ENCODE measurements at places on chromosomes 4 and X. TPM values are rescaled to one million over a fixed set of nuclear protein-coding genes. Genes with fewer than 3 reads are reported as not detected.

Gene NCAPG
- polyA plus RNA-seq, result 27.9 TPM

Gene TRPC5OS
- 0.14 TPM for polyA plus RNA-seq

Gene GLUD2
- 5.5 TPM for polyA plus RNA-seq

Gene TMPRSS11B
- not detected for polyA plus RNA-seq

GRCh38 chr4:41796545-41797210, 48.2 kb upstream of the PHOX2B start:
- DNase-seq, result no peak

GRCh38 chr4:74446193-74446868, 1.4 kb downstream of the AREG start:
- no peak for DNase-seq

DNA sequence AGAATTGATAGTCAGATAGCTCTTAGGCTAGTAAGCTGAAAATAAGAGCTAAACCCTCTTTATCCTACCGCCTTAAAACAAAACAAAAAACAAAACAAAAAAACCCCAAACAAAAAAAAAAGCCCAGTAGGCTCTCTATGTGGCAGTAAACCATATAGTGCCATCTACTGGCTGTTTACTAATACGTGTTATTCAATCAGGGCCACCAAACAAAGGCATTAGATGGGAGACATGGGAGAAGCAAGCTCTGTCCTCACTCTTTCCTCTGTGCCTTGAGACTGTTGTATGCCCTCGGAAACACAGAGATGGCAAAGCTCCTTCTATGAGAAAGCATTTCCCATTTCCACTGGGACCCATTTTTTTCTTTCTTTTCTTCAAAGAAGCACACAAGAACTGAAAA, 148.8 kb upstream of the MID1 start:
- DNase-seq, result no peak

DNA sequence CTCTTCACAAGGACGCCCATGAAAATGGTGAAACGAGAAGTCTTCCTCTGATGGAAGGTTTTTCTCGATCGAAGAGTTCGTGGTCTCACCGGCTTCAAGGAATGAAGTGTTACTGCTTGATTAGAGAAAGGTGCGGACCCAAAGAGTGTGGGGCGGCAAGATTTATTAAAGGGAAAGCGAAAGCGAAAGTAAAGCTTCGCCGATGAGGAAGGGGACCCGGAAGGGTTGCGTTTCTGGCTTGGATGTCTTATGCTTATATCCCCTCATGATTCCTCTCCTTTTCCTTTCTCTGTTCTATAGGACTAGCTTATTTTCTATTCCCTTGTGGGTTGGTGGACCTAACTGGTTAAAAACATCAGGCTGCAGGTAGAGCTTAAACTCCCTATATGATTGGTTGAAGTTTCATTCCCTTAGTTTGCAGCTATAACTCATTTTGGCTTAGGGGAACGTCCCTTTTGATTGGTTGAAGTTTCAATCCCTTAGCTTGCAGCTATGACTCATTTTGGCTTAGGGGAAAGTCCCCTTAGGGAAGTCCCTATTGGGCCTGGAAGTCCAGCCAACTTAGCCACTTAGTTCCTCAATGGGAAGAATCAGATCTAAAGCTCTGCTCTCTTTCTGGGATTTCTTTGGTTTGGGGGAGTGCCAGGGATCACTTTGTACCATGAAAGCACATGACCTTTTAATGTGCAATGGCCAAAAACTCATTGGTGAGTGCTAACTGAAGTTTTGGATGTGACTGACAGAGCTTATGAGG, 1025.0 kb upstream of the PCDH10 start:
- DNase-seq, result no peak
